ENCODE measurements at places on chromosomes 4 and X. TPM values are rescaled to one million over a fixed set of nuclear protein-coding genes. Genes with fewer than 3 reads are reported as not detected.

Gene NOX1
- 0.14 TPM for total RNA-seq

Gene INTS6L
- 3.6 TPM for total RNA-seq

Gene KDR
- 0.28 TPM for total RNA-seq

Gene SOD3
- total RNA-seq, result 12.2 TPM

Gene DCX
- not detected for total RNA-seq

Gene ASMT
- total RNA-seq, result not detected

Gene AR
- total RNA-seq, result 3.5 TPM

Gene PAGE5
- total RNA-seq, result 1.4 TPM

Gene LPAR4
- total RNA-seq, result not detected

Gene SPON2
- total RNA-seq, result 388 TPM

Gene NWD2
- total RNA-seq, result not detected

Gene MAGEA11
- total RNA-seq, result 0.09 TPM

Gene RPA4
- 0.71 TPM for total RNA-seq

Gene PSAPL1
- total RNA-seq, result not detected

Gene TCP11X2
- not detected for total RNA-seq

Gene P2RY8
- total RNA-seq, result not detected

Gene TMPRSS11A
- total RNA-seq, result not detected

Gene TSPAN5
- 29.9 TPM for total RNA-seq

Gene MND1
- 3.1 TPM for total RNA-seq

Gene KIAA1210
- total RNA-seq, result not detected

Gene TBX22
- total RNA-seq, result not detected

Gene SPACA5
- total RNA-seq, result not detected

Gene RP2
- 16.7 TPM for total RNA-seq

Gene HTR2C
- under 0.01 TPM for total RNA-seq

Gene KLB
- not detected for total RNA-seq

Gene BGN
- total RNA-seq, result 9.0 TPM

Gene KLF8
- 0.71 TPM for total RNA-seq

Gene SERTM2
- 2.3 TPM for total RNA-seq

Gene UGT2B17
- not detected for total RNA-seq

Gene IDUA
- 6.0 TPM for total RNA-seq

Gene CENPI
- total RNA-seq, result 2.8 TPM

Gene PRDM8
- total RNA-seq, result 2.8 TPM

Gene NUDT11
- 17.7 TPM for total RNA-seq

Gene BLOC1S4
- 16.7 TPM for total RNA-seq

Gene PHKA1
- total RNA-seq, result 3.6 TPM

Gene USP51
- total RNA-seq, result 1.9 TPM

Gene STPG2
- 0.14 TPM for total RNA-seq

Gene SLC4A4
- total RNA-seq, result 25.9 TPM

Gene FMR1NB
- total RNA-seq, result not detected

Gene FSTL5
- total RNA-seq, result not detected

Gene RBM47
- 2.5 TPM for total RNA-seq

Gene MEPE
- not detected for total RNA-seq

Gene PPP1R3F
- 5.0 TPM for total RNA-seq

Gene PLXNB3
- 1.3 TPM for total RNA-seq

Gene RNF128
- 5.7 TPM for total RNA-seq

Gene L1CAM
- 0.28 TPM for total RNA-seq

Gene TAF7L
- total RNA-seq, result 0.43 TPM

Gene DGAT2L6
- total RNA-seq, result not detected

Gene TCEAL1
- total RNA-seq, result 15.1 TPM

Gene PABPC1L2A
- total RNA-seq, result not detected

Gene ADH1C
- 1.5 TPM for total RNA-seq
